ENCODE measurements at places on chromosomes 5 and 9.

- no peak for DNase-seq
Observed at GRCh38 chr5:65819905-65820240, 97.9 kb downstream of the NLN start.

DNA sequence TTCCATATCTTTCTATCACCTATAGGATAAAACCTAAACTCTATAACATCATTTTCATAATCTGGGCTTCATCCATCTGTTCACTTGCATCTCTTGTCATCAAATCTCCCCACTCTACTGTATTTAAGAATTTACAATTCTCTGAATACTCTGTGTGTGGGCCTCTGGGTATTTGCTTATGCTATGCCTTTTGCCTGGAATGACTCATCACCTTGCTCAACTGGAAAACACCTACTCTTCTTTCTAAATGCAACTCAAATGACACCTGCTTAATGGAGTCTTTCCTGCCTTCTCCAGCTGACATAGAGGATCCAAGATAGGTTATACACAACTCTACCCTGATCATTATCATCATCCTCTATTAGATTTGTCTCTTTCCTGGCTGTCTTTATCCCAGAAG lies 421.7 kb downstream of the SPATA31D1 start:
- no peak for DNase-seq

- DNase-seq, result no peak
Observed at GRCh38 chr5:115381911-115382662, 85.6 kb upstream of the CCDC112 start.

DNA sequence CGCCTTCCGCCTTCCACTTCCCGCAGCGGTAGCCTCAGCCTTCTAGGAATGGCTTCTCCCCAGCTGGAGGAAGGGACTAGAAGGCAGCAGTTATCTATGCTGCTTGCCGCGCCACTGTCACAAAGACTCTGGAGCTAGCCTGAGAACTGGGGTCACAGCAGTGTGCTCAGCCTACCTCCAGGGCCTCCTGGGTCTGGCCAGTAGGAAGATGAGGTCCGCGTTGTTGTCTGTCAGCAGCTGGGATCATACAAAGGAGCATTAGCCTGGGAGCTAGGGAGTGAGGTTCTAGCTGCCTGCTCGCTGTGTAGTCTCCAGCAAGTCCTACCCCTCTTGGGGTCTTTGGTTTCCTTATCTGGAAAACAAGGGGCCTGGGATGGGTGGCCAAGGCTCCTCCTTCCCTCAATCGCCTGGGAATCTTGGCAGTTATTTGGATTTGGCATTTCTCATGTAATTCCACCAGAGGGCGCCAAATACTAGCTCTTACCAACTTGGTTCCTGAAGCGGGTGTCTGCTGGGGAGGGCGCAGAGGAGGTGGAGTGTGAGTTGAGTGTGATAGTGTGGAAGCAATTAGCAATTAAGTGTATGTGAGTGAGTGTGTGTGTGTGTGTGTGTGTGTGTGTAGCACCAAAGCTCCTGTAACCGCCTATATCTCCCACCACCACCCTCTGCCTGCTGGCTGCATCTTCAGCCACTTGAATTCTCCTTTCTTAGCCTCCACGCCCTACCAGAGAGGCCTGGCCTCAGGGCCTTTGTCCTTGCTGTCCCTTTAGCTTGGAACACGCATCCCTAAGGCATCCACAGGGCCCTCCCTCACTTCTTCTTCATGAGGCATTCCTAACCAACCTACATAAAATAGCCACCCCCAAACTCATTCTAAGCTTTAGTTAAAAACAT lies 97.1 kb downstream of the ENTREP1 start:
- peak; percentile 73 for DNase-seq

DNA sequence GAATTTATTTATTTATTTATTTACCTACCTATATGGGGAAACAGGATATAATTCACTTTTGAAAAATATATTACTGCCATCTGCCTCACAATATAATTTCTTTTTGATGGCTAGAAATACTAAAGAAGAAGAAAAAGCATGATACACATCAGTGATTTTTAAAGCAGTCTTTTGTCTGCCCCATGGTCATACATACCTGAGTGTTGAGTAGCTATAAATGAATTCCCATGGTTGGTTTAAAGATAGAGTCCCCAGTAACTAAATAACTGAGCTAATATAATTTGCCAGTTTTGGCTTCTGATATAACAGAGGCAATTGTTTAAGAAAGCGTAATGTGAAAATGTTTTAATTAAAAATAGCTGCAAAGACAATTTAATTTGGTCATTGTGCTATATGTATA lies 447.8 kb downstream of the PDE4D start:
- DNase-seq, result no peak

DNA sequence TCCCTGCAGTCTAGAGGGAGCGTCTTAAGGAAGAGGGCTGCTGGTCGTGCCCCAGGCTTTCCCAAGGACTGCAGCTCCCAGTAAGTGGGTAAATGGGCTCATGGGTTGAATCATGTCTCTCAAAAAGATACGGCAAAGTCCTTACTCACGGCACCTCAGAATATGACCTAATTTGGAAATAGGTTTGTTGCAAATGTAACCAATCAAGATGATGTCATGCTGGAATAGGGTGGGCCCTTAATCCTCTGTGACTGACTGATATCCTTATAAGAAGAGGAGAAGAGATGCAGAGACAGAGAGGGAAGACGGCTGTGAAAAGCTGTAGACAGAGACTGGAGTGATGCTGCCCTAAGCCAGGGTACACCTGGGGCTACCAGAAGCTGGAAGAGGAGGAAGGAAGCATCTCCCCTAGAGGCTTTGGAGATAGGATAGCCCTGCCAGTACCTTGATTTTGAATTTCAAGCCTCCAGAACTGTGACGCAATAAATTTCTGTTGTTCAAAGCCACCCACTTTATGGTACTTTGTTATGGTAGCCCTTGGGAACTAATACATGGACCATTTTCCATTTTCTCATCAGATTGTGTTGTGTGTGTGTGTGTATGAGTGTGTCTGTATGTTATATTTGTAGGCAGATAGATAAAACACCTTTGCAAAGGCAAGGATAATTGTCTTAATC lies 15.0 kb downstream of the GALNT10 start:
- no peak for DNase-seq

- DNase-seq, result no peak
Observed at GRCh38 chr9:134379831-134380365, 53.6 kb downstream of the RXRA start.

- DNase-seq, result no peak
Observed at GRCh38 chr9:128891321-128892220, 9.6 kb downstream of the LRRC8A start.

- no peak for DNase-seq
Observed at GRCh38 chr9:89409466-89409865, 88.4 kb downstream of the SEMA4D start.

- DNase-seq, result peak; percentile 54
Observed at GRCh38 chr9:128412120-128412790, 8.4 kb upstream of the CERCAM start.

GRCh38 chr5:29794141-29794787 lies 1399.2 kb upstream of the CDH6 start:
- DNase-seq, result no peak

- no peak for DNase-seq
Observed at GRCh38 chr9:86298873-86299272, 16.5 kb upstream of the ISCA1 start.

DNA sequence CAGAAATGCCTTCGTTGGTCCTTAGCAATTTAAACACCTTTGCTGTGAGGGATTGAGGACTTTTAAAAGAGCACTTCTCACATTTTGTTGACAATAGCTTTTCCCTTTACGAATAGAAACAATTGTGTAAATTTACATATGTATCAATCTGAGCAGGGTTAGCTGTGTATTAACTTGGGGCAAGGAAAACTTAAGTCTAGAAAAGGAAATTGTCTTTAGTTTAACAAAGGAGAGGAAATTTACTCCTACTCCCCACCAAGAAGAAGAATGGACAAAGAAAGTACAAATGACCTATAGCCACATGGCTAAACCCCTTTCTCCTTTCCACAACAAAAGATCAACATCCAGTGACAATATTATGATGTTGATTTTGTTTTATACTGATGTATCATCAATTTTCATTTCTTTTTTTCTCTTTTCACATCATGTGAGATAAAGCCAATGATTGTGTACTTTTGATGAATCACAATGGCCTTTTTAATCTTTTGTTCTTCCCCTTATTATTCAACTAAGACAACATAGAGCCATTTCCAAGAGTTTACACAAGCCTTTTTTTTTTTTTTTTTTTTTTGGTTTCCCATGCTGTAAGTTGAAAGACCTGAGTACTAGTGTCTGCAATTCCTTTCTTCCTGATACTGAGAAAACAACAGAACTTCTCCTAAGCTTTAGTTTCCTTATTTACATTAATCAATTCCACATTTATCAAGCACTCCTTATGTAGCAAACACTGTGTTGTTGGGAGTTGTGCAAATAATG lies 19.0 kb downstream of the FOXB2 start:
- DNase-seq, result no peak

GRCh38 chr5:171445644-171446516 lies 26.4 kb downstream of the FGF18 start:
- no peak for DNase-seq

- no peak for DNase-seq
Observed at GRCh38 chr5:156197042-156197635, 129.8 kb upstream of the SGCD start.

GRCh38 chr9:6133346-6134063 lies 82.1 kb upstream of the IL33 start:
- DNase-seq, result no peak

DNA sequence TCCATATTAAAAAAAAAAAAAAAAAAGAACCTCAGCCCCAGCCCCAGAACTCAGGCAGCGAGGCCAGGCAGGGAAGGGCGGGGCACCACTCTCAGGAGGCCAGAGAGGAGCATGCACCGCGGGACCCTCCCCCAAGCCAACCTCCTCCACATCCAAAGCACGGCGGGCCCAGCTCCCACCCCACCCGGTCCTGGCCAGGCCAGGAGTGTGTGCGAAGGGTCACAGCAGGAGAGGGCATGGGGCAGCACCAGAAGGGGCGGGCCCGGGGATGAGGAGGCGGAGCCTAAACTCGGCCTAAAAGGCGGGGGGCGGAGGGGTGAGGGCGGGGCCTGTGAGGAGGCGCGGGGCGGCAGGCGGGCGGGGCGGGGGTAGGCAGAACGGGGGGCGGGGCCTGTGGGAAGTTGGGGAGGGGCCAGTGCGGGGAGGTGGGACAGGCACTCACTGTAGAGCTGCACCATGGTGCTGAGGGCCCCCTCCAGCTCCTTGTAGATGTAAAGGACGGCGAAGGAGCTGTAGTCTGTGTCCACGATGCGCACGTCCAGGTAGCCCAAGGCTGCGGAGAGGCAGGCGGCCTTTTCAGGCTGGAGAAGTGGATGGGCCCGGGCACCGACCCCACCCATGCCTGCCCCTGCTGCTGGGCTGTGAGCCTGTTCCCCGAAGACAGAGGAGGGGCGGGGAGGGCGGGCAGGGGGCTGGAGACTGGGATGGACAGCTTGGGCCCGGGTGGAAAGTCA lies 1.2 kb downstream of the LCN15 start:
- DNase-seq, result peak; percentile 84

DNA sequence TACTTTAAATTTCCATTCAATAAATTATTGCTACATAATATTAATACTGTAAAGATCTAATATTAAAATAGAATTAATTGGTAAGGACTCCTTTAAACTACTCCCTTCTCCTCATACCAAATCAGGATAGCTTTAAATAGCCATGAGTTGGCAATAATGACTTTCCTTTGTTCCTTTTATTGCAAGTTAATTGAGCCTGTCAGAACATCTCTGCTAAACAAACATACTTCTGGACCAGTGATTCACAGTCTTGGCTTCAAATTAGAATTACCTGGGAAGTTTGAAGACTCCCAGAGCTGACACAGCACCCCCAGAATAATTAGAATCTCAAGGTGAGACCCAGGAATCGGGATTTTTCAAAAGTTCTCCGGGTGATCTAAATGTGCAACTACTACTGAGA lies 18.7 kb downstream of the C5orf58 start:
- DNase-seq, result no peak

DNA sequence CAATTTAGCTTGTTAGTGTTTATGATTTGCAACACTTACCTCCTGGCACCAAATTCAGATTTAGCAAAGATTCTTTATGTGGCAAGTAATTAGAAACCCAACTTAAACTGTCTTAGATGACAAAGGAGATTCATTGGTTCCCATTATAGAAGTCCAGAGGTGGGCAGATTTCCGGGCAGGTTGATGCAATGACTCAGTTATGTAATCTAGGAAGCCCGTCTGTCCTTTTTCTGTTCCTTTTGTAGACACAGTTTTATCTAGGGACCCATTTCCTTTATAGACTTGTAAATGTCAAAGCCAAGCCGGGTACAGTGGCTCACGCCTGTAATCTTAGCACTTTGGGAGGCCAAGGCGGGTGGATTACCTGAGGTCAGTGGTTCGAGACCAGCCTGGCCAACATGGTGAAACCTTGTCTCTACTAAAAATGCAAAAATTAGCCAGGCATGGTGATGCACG lies 20.3 kb upstream of the ANKRD33B start:
- no peak for DNase-seq

DNA sequence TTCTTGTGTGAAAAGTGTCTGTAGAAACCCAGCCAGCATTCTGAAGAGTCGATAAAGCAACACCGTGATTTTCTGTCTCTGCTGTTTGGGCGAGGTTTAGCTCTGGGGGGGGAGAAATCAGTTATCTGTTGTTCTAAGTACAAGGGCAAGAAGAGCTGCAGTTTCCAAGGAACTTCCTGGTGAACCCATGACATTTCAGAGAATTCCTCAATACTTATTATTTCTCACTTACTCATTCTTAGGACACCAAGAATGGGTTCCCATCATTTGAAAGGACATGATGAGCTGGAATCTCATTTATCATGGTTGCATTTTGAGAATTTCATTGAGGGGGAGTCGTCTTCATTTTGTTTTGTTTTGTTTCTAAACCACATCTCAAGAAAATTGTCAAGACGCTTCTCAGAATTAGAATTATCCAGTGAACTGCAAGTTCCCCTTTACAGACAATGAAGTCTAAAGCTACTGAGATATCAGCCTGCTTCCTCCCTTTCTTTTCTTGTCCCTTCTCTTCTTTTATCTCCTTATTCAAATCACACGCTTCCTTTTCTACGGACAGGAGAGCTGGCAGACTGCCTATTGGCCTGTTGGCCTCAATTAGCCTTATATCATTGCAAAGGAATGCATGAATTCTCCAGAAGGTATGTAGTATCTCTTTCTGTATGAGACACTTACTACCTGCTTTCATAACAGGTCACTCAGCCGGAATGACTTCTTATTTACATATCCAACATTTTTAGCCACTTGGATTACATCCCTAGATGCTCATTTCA lies 53.7 kb downstream of the ZNF462 start:
- no peak for DNase-seq

DNA sequence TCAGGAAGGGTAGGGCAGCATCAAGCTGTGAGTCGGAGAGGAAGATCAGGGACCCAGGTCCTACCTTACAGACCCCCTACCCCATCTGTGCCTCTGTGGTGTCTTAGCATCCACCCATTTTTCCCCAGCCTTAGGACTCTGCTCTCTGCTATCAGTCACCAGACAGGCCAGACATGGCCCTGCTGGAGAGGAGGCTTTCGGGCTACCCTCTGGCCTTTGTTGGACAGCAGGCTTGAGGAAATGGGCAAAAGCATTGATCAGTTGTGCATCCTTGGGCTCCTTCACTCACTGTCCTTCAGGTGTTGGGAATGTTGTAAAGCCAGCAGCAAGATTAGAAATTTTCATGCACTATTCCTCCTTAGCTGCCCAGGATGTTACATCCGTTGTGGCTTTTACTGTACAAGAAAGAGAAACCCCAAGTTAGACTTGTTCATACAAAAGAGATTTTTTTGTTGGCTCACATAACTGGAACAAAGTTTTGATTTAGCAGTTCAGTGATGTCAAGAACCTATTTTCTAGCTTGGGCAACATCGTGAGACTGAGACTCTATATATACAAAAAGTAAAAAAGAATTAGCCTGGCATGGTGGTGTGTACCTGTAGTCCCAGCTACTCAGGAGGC lies 17.4 kb upstream of the TNFAIP8 start:
- no peak for DNase-seq

Data from HuH-7.5 (cell line).